ENCODE measurements at places on chromosomes 7 and 10.

GRCh38 chr7:83876593-83876992 is 227.7 kb upstream of the SEMA3E start:
- DNase-seq = peak; percentile 44

DNA sequence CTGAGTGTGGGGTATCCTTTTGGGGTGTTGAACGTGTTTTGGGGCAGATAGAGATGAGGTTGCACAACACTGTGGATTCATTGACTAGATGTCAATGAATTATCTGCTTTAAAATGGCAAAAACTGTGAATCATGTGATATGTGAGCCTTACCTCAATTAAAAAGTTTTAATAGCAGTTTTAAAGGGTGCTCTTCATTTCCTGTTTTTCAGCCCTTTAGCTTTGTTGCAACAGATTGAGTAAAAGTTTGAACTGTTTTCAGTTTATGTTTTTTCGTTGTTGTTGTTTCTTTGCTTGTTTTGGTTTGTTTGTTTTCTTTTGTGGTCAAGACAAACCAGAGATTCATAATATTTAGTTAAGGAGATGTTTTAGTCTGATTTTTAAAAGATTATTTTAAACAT is 9.4 kb downstream of the TAS2R41 start:
- DNase-seq = no peak

GRCh38 chr7:25087855-25088254 is 37.2 kb downstream of the CYCS start:
- no peak for DNase-seq

- no peak for DNase-seq
These were observed 227.5 kb upstream of the CHRM2 start for GRCh38 chr7:136640977-136641376.

DNA sequence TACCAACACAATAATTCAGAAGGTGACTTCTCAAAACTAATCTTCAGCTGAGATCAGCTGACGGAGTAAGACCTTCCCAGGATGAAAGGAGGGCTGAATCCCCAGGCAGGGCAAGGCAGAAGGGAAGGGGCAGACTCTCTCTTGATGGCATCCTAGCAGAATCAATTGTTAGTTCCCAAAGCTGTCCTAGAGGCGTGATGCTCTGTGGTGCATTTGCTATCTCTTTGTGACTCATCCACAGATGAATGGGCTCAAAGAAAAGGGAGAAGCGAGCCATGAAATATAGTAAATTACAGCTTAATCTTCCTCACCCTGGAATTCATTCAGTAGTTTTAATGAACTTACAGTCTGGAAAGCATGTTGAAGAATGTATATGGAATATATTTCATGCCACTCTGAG is 37.2 kb downstream of the PDE1C start:
- DNase-seq = no peak

DNA sequence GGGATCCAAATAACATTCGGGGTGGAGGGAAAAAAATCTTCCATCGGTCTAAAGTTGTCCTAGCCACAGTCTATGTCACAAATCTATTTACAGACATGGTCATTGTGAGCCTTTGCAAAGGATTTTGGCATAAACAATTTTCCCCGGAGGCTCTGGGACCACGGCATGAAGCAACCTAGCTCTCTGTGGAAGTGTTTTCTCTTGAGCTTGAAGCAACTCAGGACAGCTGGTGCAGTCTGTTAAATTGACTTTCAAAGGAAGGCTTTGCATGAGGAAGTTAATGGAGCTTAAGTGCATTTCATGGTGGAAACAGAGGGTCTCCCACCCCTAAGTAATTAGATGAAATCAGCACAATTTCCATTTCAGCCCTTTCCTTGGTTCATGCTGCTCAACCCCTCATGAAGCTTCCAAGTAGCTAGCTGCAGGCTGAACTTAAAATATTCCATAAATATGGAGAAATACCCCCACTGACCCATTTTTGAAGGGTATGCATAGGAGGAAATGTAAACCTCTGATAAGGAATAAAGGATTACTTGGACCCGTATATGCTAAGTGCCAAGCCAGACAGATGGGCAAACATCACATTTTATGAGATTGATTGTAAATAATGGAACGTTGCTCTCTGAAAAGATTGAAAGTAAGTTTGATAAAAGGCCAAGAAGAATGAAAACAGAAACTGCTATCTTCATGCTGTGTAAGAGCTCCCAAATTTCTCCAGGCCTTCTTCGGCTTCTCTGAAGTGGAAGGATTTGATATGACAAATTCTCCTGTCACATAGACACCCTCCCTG is 39.9 kb downstream of the CCDC3 start:
- no peak for DNase-seq

DNA sequence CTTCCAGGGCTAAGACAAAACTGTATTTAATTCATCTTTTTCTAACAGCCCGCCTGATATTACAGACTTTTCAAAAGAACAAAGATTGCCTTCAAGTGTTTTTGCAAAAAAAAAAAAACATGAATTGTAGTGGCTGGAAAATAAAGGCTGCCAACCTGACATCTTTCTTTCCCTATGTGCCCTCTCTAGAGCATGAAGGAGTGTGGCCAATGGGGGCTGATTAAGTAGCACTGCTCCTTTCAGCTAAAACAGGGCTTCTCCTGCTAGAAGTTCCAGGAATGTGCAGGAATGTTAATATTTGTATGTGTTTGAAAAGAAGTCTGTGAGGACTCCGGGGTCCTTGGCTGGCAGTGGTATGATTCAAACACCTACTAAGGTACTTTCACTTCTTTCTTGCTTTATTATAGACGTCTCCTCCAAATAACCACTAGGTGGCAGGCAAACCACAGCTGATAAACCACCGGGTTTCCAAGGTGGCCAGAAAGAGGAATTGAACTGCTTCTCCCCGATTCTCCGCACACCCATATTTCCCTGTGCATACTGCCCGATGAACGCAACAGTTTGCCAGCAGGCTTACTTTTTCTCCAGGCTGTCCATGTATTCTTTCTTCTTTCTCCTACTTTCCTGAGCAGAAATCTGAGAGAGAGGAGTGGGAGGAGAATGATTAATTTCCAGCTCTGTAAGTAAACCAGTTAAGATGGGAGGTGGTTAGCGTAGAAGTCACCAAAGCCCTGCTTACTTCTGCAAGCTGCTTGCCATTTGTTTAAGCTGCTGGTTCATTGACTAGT is 56.8 kb upstream of the DGKI start:
- DNase-seq = peak; percentile 86

DNA sequence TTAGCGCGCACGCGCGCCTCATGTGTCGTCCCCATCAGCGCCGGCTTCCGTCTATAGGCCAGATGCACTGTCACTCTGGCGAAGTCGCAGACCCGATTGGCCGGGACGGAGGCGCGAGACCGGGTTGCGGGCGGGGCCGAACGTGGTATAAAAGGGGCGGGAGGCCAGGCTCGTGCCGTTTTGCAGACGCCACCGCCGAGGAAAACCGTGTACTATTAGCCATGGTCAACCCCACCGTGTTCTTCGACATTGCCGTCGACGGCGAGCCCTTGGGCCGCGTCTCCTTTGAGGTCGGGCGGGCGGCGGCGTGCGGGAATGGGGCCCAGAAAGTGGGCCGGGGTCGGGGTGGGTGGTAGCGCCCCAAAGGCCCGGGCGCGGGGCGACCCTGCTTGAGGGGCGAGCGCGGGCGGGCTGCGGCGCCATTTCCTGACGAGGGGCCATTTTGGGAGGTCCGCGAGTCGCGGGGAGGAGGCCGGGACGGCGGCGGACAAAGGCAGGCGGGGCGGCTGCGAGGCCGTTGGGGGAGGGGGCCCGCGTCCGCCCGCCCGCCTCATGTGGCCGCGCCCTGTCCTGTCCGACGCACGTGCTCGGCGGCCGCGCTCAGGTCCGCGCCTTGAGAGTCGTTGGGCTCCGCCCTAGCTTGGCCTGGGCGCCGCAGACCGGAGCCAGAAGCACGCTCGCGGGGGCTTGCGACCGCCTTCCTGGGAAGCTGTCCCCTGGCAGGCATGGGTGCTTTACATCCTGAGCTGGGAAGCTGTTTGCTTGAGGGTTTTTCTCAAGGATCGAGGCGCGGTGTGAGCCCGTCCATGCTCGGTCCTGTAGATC is at the start of gene PPIA:
TSS of gene PPIA (plus strand) at position 178 of the 825 bp plus-strand sequence. CDS start at position 222, 44 bp downstream.
- DNase-seq = peak; percentile 99

- DNase-seq = no peak
These were observed 739 bp downstream of the MYPN start for GRCh38 chr10:68110027-68110426.

DNA sequence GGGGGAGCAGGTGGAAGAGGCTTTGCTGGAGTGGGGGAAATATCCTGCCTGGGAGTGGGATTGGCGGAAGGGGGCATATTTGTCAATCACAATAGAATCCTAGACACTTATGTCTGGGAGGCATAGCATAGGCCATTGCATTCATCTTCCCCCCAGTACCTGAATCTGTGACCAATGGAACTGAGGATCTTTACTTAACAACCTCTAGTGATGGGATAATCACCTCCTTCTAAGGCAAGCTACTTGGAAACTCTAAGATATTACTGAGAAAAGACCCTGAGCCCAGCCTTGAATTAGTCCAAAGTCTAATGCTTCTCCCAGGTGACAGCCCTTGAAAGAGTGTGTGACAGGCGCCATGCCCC is 90.7 kb downstream of the NPSR1 start:
- DNase-seq = no peak

DNA sequence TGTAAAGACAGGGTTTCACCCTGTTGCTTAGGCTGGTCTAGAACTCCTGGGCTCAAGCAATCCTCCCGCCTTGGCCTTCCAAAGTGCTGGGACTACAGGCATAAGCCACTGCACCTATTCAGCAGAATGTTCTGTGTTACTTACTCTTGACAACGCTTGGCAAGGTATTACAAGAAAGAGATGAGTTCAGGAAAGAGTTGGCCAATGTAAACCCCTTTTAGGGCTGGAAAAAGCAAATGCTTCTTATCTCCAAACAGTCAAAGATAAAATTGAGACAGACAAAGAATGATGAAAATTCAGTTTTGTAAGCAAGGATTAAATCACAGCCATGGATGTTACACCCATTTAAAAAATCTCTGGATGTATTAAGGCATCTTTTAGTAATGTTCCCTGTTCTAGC is 114.0 kb upstream of the PODXL start:
- DNase-seq = no peak

DNA sequence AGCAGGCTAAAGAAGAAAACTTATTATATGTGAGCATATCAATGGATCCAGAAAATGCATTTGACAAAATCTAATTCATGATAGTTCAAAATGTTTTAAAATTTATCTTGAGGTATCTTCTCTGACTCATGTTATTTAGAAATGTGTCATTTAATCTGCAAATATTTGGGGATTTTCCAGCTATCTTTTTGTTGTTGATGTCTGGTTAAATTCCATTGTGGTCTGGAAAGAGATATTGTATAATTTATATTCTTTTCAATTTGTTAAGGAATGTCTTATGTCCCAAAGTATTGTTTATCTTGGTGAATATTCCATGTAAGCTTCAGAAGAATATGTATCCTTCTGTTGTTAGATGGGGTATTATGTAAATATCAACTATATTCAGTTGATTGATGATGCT is 942.5 kb downstream of the KCNMA1 start:
- no peak for DNase-seq

GRCh38 chr10:133162910-133163856 is 3.2 kb downstream of the KNDC1 start:
- DNase-seq = no peak

GRCh38 chr10:12717981-12718707 is 283.4 kb downstream of the CCDC3 start:
- no peak for DNase-seq

DNA sequence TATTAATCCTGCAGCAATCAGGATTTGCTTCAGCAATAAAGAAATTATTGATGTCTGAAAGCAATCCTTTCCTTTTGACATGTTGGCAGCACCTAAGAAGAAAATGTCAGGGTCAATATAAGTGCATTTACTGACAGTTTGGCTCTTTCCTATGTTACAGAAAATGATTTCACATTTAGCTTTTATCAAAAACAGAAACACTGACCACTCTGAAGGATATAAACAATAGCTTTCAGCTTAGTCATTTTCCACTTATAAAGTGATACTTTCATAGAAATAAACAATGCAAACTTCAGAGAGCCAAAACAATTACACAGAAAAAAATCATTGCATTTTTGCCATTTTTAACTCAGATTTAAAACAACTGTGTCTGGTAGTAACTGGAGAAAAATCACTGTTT is 325.6 kb upstream of the KAT6B start:
- DNase-seq = peak; percentile 52

GRCh38 chr10:111762114-111762513 is 421.5 kb downstream of the GPAM start:
- no peak for DNase-seq

- DNase-seq = no peak
These were observed 718.9 kb downstream of the GRID1 start for GRCh38 chr10:85647741-85648140.

DNA sequence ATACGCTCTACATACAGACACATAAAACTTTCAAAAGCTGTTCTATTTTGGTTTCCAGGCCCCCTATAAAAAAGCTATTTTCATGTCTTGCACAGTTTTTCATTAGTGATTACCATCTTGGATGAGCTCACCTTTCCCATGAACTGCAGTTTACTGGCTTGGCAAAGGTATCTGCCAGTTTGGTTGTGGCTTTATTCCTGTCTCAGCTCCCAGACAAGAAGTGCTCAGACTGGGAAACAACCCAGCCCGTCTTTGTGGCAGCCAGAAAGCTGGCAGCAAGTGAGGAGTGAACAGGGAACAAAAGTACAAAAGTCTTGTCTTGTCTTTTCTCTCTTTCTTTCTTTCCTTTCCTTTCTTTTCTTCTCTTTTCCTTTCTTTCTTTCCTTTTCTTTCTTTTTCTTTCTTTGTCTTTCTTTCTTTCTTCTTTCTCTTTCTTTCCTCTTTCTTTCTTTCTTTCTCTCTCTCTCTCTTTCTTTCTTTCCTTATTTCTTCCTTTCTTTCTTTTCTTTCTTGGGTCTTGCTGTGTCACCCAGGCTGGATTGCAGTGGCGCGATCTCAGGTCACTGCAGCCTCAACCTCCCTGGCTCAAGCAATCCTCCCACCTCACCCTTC is 138.8 kb downstream of the CFAP58 start:
- no peak for DNase-seq

GRCh38 chr7:103791894-103792293 is 197.6 kb downstream of the RELN start:
- no peak for DNase-seq

GRCh38 chr10:94240901-94241300 is 121.8 kb downstream of the NOC3L start:
- DNase-seq = no peak

- DNase-seq = no peak
These were observed 56.3 kb upstream of the NCAPG2 start for GRCh38 chr7:158760936-158761335.

DNA sequence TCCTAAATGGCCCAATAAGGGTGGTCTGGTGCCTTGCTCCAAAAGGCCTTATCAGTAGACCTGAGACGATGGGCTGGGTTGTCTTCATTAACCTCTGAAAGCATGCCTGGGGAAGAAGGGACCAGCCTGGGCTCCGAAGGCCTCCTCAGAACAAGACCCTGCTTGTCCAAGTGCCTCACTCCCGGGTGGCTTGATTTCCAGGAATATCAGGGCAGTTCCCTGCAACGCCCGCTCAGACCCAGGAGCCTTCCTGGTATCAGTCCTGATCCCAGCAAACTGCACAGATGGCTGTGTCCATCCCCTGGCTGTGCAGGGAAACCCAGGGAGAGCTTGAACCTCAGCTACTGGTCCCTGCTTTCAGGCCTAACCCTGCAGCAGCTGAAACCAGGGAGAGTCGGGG is 49.9 kb upstream of the CUX1 start:
- no peak for DNase-seq

GRCh38 chr10:52391927-52392602 is 78.0 kb downstream of the DKK1 start:
- no peak for DNase-seq
